ENCODE measurements at places on chromosomes 5 and 9.

DNA sequence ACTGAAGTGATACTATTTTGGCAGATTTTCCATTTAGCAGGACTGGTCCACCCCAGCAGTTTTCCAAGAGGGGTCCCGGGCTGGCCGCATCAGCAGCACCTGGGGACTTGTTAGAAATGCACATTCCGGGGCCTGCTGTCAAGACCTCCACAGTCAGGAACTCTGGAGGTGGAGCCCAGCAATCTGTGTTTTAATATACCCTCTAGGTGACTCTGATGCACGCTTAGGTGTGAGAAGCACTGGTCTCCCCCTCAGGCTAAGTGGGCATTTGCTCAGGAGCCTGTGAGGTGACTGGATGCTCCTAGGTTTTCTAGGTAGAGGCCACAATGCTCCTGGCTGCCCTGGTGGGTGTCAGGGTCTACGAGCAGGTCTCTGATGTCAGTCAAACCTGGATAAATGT lies 81.7 kb downstream of the DCP2 start:
- no peak for DNase-seq

- DNase-seq = no peak
These were observed 69.8 kb upstream of the RAI14 start for GRCh38 chr5:34586117-34586885.

- no peak for DNase-seq
These were observed 145.9 kb downstream of the YIPF5 start for GRCh38 chr5:144024545-144024944.

DNA sequence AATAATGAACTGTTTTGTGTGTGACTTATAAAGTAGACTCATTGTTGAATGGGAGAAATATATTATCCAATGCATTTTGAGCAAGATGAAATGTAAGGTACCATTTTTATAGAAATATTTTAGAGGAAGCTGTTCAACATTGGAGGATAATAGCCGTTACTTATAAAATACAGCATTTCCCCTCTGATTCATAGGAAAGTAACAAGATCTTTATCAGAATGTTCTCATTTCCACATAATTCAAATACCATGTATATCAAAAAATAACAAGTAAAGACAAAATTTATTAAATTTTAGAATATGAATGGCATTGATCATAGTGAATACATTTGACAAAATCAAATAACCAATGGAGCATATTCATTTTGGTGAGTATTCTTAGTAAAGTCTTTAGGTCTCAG lies 346.7 kb upstream of the PTGER4 start:
- DNase-seq = no peak

DNA sequence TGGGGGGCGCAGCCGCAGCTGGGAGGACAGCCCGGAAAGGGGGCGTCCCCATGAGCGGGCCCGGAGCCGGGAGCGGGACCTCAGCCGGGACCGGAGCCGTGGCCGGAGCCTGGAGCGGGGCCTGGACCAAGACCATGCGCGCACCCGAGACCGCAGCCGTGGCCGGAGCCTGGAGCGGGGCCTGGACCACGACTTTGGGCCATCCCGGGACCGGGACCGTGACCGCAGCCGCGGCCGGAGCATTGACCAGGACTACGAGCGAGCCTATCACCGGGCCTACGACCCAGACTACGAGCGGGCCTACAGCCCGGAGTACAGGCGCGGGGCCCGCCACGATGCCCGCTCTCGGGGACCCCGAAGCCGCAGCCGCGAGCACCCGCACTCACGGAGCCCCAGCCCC lies 47.0 kb downstream of the TJP2 start:
- no peak for DNase-seq

- no peak for DNase-seq
These were observed 185.4 kb upstream of the SEMA6A start for GRCh38 chr5:116759860-116760640.

GRCh38 chr9:81819859-81820546 lies 108.2 kb upstream of the SPATA31D4 start:
- no peak for DNase-seq

DNA sequence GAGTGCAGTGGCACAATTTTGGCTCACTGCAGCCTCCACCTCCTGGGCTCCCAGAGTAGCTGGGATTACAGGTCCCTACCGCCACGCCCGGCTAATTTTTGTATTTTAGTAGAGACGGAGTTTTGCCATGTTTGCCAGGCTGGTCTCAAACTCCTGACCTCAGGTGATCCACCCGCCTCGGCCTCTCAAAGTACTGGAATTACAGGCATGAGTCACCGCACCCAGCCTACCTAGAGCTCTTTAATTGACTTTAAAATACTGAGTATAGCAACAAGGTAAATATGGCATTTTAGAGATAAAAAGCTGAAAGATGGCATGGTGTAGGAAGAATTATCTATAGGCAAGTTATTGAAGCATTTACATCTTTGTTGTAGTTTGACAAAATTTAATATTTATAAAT lies 21.0 kb downstream of the APC start:
- no peak for DNase-seq

DNA sequence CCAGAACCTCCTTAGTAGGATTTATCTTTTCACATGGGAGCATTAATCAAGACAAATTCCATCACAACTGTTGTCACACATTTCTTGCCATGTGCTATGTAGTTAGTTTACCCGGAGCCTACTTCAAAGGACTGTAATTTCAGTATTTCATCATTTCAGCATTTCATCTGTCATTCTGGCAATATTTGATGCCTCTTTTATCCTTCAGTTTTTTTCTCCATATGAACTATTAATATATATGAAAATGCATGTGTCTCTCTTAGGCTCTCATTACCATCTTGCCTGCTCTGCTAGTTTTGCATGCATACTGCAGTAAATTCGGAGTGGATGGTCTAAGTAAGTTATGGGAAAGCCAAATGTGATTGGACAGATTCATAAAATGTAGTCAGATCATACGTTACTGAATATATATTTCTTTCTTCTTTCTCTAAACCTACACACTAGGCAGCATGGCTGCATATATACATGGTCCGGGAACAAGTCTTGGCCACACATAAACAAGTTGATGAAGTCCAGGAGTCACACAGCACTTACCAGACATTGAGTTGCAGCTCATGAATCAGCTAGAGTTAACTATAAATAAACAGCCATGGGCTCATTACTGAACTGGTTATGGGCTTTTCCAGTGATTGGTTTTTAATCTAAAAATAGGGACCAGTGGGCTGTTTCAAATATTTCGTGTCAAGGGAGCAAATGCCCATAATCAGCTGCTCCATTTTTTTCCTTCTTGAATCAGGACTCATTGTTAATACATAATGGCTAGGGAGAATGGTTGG lies 46.6 kb downstream of the SPATA31D1 start:
- DNase-seq = no peak

GRCh38 chr5:124053340-124053739 lies 541.4 kb downstream of the CSNK1G3 start:
- DNase-seq = no peak

DNA sequence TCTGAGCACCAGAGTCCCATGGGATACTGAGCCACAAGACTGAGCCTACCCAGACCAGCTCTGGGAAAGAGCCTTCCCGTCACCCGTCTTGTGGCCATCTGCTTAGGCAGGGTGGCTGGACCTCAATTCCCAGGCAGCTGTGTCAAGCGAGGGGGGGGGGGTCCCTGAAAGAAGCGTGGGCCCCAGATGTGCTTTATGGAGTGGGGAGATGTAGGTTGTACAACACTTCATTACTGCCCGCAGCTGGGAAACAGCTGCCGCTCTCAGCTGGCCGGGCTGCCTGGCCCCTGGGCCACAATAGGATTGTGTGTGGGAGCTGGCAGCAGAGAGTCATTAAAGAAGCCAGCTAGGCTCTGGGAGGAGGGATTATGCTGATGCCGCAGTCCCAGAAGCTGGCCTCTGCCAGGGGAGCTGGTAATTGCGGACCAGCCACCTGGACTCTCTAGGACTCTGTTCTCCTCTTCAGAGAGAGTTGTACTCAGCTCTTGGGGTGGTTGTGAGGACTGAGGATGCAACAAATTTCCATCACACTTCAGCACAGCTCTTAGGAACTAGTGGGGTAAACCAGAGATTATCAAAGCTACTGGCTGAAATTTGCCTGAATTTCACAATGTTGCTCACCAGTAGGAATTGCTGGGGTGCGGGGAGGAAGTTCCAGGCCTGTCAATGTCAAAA lies 145.4 kb downstream of the GADD45G start:
- DNase-seq = no peak

- no peak for DNase-seq
These were observed 209.1 kb downstream of the TMEM232 start for GRCh38 chr5:110517396-110517795.

DNA sequence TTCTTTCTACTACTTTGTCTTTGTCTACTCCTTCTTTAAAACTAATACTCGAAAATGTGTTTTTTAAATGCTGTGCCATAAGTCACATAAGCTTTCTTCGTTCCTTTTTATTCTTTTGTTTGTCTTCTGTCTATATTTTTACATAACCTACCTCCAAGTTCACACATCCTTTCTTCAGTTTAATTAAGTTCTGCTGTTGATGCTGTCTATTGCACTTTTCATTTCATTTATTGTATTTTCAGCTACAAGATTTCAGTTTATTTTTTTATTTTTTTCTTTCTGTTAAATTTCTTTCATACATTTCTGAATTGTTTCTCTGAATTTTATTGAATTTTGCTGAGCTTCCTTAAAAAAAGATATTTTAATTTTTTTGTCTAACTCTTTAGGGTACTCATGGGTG lies 878.2 kb downstream of the MAT2B start:
- DNase-seq = no peak

DNA sequence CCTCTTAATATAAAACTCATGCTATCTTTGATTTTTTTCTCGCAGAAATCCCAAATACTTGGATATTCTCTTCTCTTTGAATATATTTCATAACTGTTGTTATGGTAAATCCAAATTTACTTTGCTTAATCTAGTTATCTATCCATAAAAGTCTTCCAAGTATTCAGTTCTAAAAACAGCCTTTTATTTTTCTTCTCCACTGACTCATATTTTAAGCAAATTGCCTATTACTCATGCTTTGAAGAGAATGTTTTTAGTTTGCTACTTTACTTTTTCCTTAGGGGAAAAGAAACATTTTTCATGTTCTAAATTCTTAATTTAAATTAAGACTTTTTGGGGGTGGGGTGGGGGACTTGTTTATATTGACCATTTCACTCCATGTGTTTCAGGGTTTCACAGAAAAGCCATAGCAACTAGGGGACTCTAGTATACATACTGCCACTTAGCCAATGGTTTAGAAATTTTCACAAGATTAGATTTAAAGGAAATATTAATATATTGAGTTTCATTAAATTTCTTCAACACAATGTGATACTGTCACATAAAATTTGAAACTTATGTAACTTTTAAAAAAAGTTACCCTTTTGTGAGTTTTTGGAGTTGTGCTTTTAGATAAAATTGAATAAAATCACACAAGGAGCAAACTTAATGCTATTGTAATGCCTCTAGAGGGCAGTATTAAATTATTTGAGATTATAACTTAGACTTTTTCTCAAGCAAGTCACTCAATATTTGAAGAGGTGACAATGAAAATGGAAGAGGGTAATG lies 545.8 kb upstream of the ARRDC3 start:
- DNase-seq = no peak

DNA sequence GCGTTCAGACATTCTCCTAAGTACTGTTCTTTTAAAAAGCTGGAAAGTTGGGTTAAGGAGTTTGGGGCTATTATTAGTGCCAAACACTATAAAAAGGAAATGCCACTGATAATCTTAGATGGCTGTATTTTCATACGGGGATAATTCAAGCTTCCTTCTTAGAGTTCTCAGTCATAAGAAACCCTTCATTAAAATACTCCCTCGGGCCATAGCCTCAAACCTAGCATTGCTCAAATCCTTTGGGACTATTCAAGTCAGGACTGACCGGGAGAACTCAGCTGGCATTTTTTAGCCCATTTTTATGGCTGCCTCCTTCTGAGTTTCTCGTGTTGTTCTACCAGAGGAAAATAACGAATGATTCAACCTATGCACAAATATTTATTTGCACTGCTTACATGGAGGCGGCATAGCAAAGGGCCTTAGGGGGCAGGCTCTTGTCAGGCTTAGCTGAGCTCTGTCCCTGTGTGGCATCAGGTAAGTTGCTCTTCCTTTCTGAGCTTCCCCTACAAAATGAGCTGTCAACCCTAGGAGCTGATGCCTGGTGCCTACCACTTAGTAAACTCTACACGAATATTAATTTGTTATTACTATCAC lies 33.5 kb upstream of the ADAM19 start:
- no peak for DNase-seq

DNA sequence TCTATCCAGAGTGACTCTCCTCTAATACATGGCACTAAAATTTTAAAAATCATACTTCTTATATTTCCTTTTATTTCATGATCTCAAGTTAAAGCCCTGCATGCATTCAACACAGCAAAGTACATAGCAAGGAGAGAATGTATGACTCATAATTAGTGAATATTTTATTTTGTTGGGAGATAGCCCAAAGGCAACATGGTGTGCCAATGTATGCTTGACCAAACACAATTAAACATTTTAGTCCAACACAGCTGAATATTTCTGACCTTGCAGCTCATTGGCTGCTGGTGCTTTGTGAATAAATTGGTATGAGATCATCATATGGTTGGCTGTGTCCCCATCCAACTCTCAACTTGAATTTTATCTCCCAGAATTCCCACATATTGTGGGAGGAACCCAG lies 103.5 kb downstream of the NPR3 start:
- no peak for DNase-seq

DNA sequence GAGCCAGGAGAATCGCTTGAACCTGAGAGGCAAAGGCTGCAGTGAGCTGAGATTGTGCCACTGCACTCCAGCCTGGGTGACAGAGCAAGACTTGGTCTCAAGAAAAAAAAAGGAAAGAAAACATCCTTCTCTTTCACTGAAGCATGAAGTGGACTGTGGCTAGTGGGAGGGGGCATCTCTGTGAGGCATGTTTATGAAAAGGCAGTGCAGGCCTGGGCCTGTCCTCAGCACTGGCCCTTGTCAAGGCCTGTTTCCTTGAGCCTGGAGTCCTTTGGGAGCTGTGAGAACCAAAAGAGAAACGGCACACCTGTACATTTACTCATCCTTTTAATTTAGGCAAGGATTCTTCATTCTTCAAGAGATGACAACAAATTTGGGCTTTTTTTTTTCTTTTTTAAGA lies 18.3 kb upstream of the FUBP3 start:
- DNase-seq = no peak

GRCh38 chr5:145976431-145977155 lies 40.2 kb downstream of the SH3RF2 start:
- no peak for DNase-seq

DNA sequence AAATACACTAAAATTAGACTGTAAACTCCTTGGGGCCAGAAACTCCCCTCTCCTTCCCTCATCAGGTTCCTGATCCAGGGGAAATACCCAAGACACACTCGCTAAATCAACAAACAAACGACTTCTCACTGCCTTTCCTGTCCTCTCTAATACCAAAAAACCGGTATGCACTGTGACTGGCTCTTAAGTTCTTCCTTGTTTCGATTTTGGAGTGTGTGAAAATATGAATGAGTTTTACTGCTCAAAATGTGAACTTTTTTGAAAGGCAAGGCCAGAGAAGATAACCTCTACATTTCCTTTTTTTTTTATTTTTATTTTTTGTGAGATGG lies 81.1 kb upstream of the EPB41L4B start:
- no peak for DNase-seq

Data from stimulated activated CD8-positive, alpha-beta memory T cell treated with anti-CD3 and anti-CD28 coated beads, Interleukin-4, amount 100 ng/mL, for 1 hour (primary cell).